Posterior vena cava (tissue), 2 donors: ENCODE measurements at places on chromosomes 7 and 10. TPM values are rescaled to one million over a fixed set of nuclear protein-coding genes. Genes with fewer than 3 reads are reported as not detected.

Gene AGBL3
- total RNA-seq, result 4.3 TPM

Gene CALML5
- not detected for total RNA-seq

Gene KLF14
- total RNA-seq, result 0.10 TPM

Gene ASZ1
- not detected for total RNA-seq

Gene FLNC
- total RNA-seq, result 856 TPM

Gene UCN3
- total RNA-seq, result not detected

GRCh38 chr7:134985894-134986362, 380 bp upstream of the AGBL3 start:
- no peak for DNase-seq

DNA sequence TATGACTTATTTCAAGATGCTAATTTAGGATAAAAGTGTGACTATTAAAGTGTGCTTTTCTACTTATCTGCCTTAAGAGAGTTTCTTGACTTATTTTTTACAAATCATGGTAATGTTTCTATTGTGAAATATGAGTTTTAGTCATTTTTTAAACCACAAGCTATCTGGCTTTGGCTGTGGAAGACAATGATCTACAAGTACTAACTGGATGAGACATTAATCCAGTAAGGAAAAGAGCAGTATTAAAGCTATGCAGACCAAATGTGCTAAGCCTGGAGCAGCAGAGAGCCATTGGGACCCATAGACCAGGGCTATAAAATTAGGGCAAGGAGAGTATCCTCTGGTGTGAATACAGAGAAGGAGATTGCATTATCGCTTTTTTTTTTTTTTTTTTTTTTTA, 92.4 kb downstream of the SEMA3A start:
- no peak for DNase-seq

DNA sequence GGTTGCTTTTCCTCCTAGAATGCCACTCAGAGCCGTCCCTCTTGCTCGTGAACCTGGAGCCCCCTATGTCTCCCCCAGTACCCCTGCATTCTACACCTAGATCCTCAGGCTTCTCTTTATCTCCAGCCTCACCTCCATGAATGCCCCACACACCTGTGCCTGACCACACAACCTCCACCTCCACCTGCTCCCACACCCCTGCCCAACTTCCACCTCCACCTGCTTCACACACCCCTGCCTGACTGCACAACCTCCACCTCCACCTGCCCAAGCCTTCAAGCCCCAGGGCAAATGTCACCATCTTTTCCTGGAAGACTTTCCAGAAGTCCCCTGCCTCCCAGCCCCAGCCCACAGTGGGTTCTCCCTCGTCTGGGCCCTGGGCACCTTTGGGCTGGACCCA, 6.9 kb upstream of the LFNG start:
- no peak for DNase-seq

GRCh38 chr10:28397229-28397628, 94.4 kb upstream of the MPP7 start:
- DNase-seq, result no peak

DNA sequence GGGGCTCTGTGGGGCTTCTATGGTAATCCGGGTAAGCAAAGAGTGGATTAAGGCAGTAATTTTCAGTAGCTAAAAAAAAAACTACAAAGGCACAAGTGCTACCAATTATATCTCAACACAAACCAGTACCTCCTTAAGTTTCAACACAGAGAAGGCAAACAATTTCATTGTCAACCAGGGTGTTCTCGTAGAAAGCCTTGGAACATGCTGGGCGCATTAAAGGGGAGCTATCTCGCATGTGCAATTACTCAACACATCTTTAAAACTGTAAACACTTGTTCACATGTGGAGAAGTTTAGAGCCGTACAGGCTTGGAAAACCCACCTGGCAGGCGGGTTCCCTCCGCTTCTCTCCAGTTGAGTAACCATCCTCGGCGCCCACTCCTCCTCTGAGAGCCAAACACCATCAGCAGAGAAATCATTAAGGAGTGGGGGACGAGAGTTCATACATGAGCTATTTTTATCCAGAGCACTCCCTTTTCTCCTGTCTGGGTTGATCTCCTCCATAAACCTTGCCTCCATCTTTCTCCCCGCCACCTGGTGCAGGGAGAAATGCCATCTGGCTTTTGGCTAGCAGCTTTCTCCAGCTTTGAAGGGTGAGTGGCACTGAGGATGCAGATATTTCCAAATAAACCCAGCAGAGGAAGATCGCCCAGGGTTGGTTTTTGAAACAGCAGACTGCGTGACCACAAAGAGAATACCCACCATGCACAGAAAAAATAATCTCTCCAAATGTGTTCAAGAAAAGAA, 287.1 kb downstream of the WDR11 start:
- DNase-seq, result no peak
